LHCN-M2 (cell line): ENCODE measurements at places on chromosomes 4 and X.

DNA sequence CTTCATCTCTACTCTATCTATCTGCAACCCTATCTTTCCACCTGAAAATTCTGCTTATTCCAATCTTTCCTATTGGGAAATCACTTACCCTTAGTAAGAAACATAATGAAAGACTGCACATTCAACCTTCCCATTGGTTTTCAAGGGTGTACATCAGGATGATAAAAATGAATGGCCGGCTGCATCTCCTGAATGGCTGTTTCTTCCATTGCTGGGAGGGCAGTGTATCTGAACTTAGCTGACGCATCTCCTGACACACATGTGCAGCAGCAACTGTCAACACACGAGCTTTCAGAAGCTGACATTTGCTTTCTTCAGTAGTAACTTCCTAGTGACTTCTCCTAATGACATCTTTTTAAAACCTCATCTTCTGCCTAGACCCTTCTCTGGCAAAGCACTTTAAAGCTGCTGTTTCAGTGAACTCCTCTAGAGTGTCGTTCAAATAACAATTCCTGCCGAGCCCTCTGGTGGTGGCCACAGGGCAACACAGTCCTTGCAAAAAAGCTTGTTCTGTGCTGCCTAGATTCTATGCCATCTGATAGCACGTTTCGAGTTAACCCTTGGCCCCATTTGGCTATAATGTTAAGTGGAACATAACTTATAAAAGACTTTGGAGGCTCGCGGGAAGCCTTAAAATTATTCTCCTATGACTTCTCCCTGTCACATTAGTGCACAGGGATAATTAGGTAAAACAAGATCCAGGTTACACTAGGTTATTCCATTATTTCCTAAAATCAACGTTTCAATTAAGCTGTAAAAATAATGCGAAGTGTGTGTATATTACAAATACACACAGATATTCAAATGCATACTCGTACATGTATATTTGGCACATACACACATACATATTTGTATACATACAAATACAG is 2340.7 kb downstream of the PCDH7 start:
- peak; percentile 55 for DNase-seq

- no peak for DNase-seq
Measured at GRCh38 chr4:76309939-76310550, 3.5 kb downstream of the STBD1 start.

GRCh38 chr4:39873823-39874222 is 103.9 kb downstream of the PDS5A start:
- DNase-seq: peak; percentile 45

DNA sequence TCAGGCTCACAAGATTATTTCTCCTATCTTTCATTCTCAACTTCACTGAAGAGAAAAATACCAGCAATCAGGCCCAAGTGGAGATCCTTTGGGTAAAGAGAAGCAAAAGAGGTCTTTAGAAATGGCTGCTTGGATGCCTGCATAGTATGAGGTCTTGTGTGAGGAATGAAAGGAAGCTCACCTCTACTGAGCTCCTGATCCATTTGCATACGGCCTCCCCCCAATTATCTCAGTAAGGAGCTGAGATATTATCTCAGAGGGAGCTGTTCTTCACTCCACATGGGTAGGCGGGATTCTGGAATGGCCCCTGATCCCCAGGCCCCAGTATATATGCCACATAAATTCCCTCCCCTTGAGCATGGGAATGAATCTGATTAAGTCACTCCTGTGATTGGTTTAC is 75.8 kb downstream of the EVC2 start:
- no peak for DNase-seq

GRCh38 chrX:120468479-120468824 is 644 bp downstream of the LAMP2 start:
- no peak for DNase-seq

GRCh38 chrX:7941390-7942042 is 14.3 kb upstream of the PNPLA4 start:
- no peak for DNase-seq

DNA sequence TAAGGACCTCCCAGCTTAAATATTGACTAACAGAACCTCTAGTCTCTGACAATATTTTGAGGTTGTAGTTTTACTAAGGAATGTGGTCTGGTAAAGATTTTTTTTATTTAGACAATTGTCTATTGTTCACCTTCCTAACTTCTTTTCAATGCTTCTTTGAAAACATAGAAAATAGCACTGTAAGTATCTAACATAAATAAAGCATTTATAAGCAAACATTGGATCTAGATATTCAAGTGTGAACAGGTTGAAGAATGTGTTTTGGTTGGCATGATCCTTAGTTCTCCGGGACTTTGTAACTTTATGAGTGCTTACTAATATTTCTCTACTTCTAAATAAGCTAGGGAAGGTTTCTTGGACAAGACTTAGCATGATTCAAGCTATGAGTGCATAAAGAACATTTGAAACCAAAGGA is 285.4 kb upstream of the ARSJ start:
- peak; percentile 48 for DNase-seq
